Karpas-422 (cell line): ENCODE measurements at places on chromosomes 7 and 10.

DNA sequence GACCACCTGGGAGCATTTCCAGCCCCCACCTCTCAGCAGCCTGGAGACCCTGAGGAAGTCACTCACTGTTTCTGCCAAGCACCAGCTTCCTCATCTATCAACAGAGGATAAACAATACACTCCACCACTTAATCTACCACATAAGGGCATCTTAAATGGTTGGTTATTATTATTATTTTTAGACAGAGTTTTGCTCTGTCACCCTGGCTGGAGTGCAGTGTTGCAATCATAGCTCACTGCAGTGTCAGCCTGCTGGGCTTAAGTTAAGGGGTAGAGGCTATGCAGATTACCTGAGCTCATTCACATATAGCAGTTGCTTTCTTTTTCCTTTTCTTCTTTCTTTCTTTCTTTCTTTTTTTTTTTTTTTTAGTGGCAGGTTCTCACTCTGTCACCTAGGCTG lies 59.5 kb upstream of the ELN start:
- no peak for DNase-seq

DNA sequence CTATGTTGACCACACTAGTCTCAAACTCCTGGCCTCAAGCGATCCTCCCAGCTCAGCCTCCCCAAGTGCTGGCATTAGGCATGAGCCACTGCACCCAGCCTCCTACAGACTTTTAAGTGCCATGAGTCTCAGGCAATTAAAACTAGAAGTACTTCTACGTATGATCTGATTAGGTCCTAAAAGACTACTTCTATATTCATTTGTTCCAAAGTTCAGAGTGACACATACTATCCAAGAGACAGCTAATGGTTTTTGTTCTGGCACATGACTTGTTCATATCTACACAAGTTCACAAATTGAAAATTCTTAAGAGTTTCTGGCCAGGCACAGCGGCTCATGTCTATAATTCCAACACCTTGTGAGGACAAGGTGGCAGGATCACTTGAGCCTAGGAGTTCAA lies 11.7 kb downstream of the ARHGAP19 start:
- no peak for DNase-seq

- DNase-seq: no peak
These were observed 196.7 kb downstream of the SDK1 start for GRCh38 chr7:3497796-3498195.

DNA sequence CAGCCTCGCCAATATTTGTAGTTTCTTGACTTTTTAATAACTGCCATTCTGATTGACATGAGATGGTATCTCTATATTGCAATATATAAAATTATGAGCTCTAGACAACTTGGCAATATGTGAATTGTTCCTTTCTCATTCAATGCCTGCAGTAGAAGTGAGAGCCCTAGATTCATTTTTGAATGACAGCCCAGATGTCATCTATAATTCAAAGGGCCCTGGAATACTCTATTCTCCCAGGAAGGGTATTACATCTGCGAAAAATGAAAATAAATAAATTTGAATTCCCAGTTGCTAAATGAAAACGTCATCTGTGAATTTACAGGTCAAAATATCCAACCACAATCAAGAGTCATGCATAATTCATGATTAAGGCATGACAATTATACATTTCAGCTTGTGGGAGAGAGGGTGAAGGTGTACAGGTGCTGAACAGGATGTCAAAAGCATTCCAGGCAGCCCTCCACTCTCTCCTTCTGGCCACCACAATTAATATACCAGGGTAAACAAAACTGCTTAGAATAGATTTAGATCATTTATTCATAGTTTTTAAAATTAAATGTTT lies 1147.3 kb downstream of the XPNPEP1 start:
- DNase-seq: no peak

DNA sequence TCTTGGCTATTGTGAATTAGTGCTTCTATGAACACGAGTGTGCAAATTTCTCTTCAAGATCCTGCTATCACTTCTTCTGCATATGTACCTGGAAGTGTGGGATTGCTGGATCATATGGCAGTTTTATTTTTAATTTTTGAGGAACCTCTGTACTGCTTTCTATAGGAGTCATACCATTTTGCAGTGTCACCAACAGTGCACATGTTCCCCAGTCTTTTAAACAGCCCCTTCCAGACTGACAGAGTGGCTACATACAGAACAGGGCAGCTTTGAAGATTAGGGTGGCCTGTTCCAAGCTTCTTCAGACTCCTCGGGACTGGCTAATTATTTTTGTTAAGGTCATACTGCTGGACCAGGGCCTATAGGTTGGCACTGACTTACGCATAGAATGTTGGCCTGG lies 82.9 kb downstream of the AUTS2 start:
- no peak for DNase-seq

DNA sequence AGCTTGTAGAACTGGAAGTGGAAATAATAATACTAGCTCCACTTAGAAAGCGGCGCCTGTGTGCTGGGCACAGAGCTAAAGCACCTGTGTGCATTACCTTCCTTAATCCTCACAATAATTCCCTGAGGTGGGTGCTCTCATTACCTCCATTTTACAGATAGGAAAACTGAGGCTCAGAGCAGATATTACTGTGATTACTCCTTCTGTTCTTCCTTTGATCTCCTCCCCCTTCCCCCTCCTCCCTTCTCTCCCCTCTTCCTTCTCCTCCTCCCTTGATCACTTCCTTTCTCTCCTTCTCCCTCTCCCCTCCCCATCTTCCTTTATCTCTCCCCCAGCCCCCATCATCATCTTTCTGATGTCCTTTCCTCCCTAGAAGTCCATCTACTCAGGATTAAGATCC lies 55.0 kb downstream of the C10orf105 start:
- DNase-seq: no peak

DNA sequence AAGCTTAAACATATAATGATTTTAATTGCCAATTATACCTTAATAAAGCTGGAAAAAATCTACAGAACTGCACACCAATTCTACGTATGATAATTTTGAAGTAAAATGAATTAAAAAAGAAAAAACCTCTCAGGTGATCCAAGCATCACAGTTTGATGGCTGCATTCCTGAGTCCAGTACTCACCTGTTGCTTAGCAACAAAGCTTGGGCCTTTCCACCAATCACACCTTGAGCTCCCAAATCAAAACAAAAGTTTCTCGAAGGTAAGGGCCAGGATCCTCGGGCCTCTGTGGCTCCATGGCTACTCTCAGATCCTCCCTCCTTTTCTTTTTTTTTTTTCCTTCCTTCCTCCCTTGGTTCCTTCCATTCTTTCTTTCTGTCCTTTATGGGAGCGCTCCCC lies 137.2 kb upstream of the PCBD1 start:
- no peak for DNase-seq

GRCh38 chr10:94206176-94206575 lies 156.6 kb downstream of the NOC3L start:
- no peak for DNase-seq

DNA sequence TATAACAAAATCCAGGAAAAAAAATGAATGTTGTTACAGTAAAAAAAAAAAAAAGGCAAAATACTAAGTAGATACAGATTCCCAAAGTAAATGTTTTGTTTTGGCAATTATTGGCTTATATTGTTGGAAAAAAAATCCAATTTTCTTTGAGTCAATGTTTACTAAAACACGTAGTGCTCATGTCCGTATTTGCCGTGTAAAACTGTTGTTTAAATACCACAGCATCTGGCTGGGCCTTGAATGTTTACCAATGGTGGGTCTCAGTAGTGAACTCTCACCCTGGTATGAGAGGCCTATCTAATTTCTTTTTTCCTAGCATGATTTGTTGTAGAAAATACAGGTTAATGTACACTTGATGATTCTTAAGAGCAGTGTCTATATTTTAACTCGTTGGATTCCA lies 41.4 kb upstream of the SLC26A5 start:
- no peak for DNase-seq

DNA sequence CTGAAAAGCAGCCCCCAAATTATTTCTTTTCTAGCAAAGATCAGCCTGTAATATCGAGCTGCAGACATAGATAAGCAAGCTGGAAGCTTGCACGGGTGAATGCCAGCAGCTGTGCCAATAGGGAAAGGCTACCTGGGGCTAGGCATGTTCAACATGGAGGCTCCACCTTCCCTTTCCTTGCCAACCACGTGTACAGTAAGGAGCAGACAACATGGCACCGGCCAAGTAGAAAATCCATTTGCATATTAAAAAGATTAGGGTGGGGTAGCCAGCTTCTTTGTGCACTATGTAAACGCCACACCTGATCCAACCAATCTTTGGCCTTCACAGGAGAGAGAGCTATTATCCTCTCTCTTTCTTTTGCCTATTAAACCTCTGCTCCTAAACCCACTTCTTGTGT lies 56.7 kb upstream of the SEPHS1 start:
- no peak for DNase-seq

DNA sequence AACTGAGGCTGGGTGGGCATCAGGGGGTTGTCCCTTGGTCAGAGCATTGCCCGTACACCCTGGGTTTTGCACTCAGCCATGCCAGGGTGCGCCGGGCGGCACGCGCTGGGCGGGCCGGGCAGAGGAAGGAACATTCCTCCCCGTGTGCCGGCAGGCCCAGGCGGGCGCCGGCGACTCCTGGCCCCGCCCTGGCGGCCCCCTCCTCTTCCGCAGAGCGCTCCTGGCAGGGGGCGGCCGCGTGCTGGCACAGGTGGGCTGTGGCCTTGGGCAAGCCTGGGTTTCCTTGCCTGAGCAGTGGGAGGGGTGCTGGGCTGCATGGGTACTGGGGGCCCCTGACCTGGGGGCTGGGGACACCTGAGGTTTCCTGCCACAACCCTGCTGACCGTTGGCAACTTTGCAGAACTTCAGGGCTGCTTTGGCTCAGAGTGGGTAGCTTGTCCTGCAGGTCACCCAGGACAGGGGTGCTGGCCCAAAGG lies 3.9 kb downstream of the LFNG start:
- DNase-seq: no peak

GRCh38 chr7:13841284-13841683 lies 148.2 kb downstream of the ETV1 start:
- DNase-seq: no peak

- DNase-seq: no peak
These were observed 3.0 kb downstream of the PI4K2A start for GRCh38 chr10:97643441-97643985.

- no peak for DNase-seq
These were observed 58.9 kb downstream of the COL17A1 start for GRCh38 chr10:104026762-104027161.
